ENCODE measurements at places on chromosomes 2 and 18. TPM values are rescaled to one million over a fixed set of nuclear protein-coding genes. Genes with fewer than 3 reads are reported as not detected.

The ACVR1C gene
- 0.03 TPM for polyA plus RNA-seq

The HRH4 gene
- 0.02 TPM for polyA plus RNA-seq

The SERPINB5 gene
- not detected for polyA plus RNA-seq

- no peaks in the 10 kb centered on the region for H3K27me3 ChIP-seq
- no peak overlapping the region for H3K27ac ChIP-seq
- no peaks in the 10 kb centered on the region for H3K4me1 ChIP-seq
Measured at GRCh38 chr2:142718576-142719155, 158.8 kb upstream of the KYNU start.

DNA sequence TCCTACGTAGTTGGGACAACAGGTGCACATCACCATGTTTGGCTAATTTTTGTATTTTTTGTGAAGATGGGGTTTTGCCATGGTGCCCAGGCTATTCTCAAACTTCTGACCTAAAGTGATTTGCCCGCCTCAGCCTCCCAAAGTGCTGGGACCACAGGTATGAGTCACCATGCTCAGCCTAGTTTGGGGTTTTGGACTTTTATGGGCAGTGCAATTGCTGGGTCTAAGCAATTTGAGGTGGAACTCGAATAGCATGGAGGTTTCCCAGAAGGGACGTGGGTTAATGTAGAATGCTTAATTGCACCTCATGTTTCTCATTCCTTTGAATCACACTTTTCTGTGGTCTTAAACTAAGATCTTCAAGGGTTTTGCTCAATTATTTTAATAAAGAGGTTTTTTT, 102.3 kb upstream of the EPHA4 start:
- no peak overlapping the region for H3K4me3 ChIP-seq
- no peak overlapping the region for H3K27ac ChIP-seq
- no peaks in the 10 kb centered on the region for H3K36me3 ChIP-seq
- H3K4me1 ChIP-seq: no peaks in the 10 kb centered on the region

- DNase-seq: no peak
- no peaks in the 10 kb centered on the region for H3K36me3 ChIP-seq
- H3K4me1 ChIP-seq: no peaks in the 10 kb centered on the region
Measured at GRCh38 chr2:234885118-234885517, 66.7 kb upstream of the SH3BP4 start.

DNA sequence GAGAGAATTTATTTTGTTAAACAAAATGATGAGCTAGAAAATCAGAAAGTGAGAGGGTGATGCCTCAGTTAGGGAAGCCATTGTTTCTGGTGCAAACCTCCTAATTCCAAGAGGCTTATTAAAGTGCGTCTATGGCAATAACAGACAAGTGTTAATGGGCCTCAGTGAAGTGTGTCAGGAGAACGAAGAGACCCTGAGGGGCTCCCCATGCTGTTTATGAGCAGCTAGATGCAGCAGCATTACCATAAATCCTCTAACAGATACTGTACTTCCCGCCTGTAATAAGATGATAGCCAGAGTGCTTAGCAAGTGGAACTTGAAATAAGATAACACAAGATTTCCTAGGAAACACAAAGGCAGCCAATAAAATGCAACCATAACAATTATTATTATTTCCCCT, 157.4 kb downstream of the MYT1L start:
- no peak for DNase-seq
- H3K4me1 ChIP-seq: no peaks in the 10 kb centered on the region
- no peak overlapping the region for H3K4me3 ChIP-seq
- no peaks in the 10 kb centered on the region for H3K36me3 ChIP-seq

- no peaks in the 10 kb centered on the region for H3K27me3 ChIP-seq
- H3K36me3 ChIP-seq: no peaks in the 10 kb centered on the region
- H3K4me1 ChIP-seq: peaks cover 7% of the 10 kb centered on the region
- DNase-seq: no peak
Measured at GRCh38 chr18:5455674-5456073, 88.1 kb downstream of the EPB41L3 start.

GRCh38 chr2:1683297-1683696, 61.0 kb downstream of the PXDN start:
- peaks cover 18% of the 10 kb centered on the region for H3K36me3 ChIP-seq
- DNase-seq: no peak
- H3K4me3 ChIP-seq: no peak overlapping the region
- no peak overlapping the region for H3K27ac ChIP-seq
- no peaks in the 10 kb centered on the region for H3K4me1 ChIP-seq
- no peaks in the 10 kb centered on the region for H3K27me3 ChIP-seq
